ENCODE measurements at places on chromosomes 11 and 22.

GRCh38 chr11:6480299-6480914, 724 bp downstream of the ARFIP2 start:
- H3K4me1 ChIP-seq: peaks cover 43% of the 10 kb centered on the region
- no peaks in the 10 kb centered on the region for H3K27me3 ChIP-seq
- peaks cover 14% of the 10 kb centered on the region for H3K36me3 ChIP-seq
- DNase-seq: no peak
- H3K27ac ChIP-seq: peak overlapping the region; percentile 93

GRCh38 chr22:45503050-45503815, 550 bp downstream of the FBLN1 start:
- no peak for DNase-seq
- peaks cover 18% of the 10 kb centered on the region for H3K4me1 ChIP-seq
- peak overlapping the region; percentile 81 for H3K27ac ChIP-seq

DNA sequence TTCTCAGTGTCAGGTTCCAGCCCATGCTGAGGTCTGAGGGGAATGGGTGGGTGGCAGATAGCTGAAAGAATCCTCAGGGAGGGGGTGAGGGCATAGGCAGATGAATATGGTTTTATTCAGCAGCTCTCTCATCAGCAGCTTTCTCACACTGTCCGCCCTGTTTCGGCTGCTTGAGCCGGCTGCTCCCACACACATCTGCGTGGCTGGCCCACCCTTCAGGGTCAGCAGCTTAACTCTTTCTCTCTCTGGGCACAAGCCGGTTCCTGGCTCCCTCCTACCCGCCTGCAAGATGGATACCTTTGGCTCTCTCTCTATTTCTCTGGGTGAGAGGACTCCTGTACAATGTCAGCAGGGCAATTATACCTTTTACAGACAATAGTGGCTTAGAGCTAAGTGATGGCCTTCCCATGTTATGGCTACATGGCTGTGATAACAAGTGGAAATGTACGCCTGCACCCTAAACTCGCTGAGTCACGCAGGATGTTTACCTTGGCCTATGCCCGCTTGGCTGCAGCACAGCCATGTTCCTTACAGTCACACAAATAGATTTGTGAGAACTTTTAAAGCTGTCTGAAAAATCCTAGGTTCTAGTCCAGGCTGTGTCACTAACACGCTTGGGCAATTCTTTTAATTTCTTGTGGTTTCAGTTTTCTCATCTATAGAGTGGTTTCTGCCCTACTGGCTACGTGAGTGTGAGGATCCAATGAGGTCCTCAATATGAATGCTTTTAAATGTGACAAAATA, 4.1 kb downstream of the MMP20 start:
- peaks cover 10% of the 10 kb centered on the region for H3K4me1 ChIP-seq
- H3K4me3 ChIP-seq: no peak overlapping the region

DNA sequence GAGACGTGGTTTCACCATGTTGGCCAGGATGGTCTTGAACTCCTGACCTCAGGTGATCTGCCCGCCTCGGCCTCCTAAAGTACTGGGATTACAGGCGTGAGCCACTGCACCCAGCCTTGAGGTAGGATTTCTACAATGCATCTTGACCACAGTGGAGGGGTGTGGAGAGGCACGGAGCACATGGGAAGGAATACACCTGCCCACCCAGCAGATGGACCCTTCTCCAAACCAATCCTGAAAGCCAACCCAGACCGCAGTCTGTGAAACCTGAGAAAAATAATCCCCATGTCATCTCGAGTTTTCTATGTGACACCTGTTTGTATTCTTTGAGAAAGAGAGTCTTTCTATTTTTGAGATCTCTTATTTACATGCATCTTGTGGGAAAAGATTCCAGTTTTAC, 32.5 kb downstream of the LGR4 start:
- H3K36me3 ChIP-seq: no peaks in the 10 kb centered on the region
- H3K4me3 ChIP-seq: no peak overlapping the region
- DNase-seq: no peak
- H3K27ac ChIP-seq: no peak overlapping the region
- no peaks in the 10 kb centered on the region for H3K27me3 ChIP-seq
- H3K4me1 ChIP-seq: no peaks in the 10 kb centered on the region

DNA sequence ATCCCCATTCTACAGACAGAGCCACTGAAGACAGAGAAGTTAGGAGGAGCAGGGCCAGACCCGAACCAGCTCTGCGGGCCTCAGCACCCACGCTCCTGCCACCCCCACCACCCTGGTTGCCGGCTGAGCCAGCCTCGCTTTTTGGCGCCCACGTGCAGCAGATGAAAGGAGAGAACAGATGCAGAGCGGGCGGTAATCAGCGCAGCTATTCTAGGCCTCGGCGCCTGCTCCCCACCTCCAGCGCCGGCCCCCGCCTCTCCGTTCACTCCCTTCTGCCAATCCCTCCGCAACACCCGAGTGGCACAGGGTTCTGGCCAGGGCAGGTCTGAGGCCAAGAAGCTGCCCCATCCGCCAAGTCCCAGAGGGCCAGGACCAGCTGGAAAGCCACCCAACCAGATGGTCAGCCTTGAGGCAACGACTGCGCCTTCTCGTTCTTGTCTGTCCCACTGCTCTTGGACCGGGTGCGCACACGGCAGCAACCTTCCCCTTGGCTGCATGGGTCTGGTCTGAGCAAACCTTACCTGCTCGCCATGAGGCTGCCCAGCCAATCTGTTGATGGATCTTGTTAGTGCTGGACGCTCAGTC, 16.8 kb downstream of the DNAL4 start:
- H3K4me1 ChIP-seq: no peaks in the 10 kb centered on the region
- no peak for DNase-seq
- no peak overlapping the region for H3K27ac ChIP-seq
